ENCODE measurements at places on chromosomes 12 and 14.
A peak's percentile ranks its signal among the peaks of the same experiment; 100 is the strongest.

GRCh38 chr12:95836630-95837239 lies 22.0 kb upstream of the SNRPF start:
- DNase-seq = no peak

GRCh38 chr14:103698380-103699260 lies 16.6 kb downstream of the XRCC3 start:
- DNase-seq = no peak

DNA sequence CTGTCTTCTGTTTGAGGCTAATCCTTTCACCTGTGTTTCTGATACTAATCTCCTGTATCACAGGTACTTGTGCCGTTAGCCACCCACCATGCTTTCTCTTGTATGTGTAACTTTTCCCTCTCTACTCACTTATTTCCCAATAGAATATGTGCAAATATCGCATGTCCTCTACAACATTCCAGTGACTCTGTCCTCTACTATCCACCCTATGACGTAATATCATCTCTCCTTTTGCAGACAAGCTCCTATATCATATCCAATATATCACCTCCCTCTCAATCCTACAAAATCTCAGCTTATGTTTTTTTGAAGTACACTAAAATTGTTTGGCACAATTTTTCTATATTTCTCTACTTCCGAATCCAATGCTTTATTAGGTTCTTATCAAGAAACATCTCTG lies 232.6 kb upstream of the LRFN5 start:
- no peak for DNase-seq

DNA sequence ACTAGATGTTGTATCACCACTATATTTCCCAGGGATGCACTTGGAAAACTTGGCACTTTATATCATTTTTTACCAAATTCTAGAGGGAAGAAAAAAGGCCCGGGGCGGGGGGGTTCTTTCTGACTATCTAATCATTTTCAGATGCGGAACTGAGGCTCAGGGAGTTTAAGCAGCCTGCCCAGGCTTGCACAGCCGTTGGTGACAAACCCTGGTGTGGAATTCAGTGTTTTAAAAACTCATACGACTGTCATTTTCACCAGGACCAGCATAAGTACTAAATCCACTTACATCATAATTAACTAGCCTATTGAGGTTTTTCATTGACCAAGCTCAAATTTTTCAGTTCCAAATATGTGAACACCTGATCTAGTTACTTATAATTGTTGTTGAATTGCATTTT lies 181.0 kb downstream of the IPO8 start:
- DNase-seq = peak; percentile 21

DNA sequence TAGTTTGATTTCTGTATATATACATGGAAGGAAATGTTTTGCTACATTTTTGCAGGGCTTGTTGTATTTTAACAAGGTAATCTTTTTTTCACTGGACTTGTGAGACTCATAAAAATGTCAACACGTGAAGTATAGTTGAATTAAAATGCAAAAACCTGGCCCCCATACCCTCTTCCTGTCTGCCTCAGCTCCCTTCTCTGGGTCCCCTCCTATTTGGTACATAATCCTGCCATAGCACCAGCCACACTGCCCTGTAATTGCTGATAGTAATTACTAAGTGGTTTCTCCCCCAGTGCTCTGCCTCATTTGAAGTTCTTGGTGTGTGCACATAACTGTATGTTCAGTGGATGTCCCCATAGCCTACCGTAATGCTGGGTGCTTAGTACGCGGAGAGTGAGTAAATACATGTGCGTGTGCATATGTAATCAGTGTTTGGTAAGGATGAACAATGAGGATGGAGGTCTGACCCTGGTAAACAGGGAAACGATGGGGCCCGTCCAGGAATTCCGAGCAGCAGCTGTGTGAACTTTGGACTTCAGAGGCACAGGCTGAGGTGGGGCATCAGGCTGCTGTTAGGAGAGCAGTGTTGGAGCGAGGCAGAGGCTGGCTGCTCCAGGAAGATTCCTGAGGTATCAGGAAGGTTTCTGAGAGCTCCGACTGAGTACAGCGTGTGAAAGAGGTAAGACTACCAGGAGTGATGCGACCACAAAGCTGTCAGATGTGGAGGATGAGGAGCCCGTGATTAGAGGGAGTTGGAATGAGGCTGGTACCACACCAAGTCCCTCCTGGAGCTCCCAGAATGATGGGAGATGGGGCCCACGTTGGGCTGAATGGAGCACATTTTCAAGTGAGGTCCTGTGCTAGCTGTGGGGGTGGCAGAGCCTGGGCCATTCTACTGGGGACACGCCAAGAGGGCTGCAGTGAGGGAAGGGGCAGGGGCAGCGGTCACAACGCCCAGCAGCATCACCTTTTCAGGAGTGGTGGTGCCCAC lies 106.8 kb downstream of the PELI2 start:
- no peak for DNase-seq

DNA sequence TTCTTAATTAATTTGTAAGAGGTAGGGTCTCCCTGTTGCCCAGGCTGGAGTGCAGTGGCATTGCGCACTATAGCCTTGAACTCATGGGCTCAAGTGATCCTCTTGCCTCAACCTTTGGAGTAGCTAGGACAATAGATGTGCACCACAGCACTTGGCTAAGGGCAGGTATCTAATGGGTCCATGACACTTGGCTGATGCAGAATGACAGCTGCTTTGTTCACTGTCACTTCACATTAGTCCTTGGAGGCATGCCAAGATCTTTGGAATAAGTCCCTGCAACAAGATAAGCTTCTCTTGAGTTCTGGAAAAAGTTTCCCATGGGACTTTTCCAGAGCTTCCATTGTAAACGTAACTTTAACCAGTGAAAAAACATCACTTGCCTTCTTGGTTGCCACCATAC lies 23.4 kb downstream of the COQ6 start:
- DNase-seq = no peak

- peak; percentile 7 for DNase-seq
Measured at GRCh38 chr14:90177539-90178189, 78.7 kb upstream of the PSMC1 start.

- DNase-seq = no peak
Measured at GRCh38 chr12:47473091-47473490, 232.7 kb downstream of the RPAP3 start.
